ENCODE measurements at places on chromosomes 7 and 10. TPM values are rescaled to one million over a fixed set of nuclear protein-coding genes. Genes with fewer than 3 reads are reported as not detected.

Gene SRRM3
- total RNA-seq, result not detected

Gene CDHR1
- 10.2 TPM for total RNA-seq

Gene LIPJ
- total RNA-seq, result not detected

DNA sequence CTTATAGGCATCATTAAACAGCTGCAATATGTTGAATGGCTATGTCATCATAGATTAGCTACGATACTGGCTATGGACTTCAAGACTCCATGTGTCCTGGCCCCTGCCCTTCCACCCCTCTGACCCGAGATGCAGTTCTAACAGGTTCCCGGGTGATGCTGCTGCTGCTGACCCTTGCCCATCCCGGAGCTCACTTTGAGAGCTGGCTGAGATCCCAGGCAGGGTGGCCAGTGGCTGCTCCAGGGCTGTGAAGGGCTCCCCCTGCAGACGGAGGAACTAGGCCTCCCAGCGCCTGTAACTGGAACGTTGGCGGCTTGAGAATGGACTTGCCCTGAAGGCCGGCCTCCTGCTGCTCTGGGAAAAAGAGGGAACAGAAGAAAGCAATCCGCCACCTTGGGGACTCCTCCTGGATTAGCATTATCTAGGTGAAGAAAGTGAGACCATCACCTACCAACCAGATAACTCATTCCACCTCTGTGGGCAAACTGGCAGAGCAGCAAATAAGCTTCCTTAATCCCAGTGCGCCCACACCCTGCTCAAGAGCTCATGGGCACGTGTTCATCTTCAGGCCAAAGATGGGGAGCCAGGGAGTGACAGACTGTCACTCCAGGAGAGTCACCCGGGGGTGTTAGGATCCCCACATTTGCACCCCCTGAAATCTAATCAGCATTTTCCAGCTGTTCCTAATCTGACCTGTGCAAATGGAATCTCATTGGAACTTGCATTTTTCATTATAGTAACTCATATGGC lies 56.8 kb downstream of the PARP12 start:
- no peak for DNase-seq

DNA sequence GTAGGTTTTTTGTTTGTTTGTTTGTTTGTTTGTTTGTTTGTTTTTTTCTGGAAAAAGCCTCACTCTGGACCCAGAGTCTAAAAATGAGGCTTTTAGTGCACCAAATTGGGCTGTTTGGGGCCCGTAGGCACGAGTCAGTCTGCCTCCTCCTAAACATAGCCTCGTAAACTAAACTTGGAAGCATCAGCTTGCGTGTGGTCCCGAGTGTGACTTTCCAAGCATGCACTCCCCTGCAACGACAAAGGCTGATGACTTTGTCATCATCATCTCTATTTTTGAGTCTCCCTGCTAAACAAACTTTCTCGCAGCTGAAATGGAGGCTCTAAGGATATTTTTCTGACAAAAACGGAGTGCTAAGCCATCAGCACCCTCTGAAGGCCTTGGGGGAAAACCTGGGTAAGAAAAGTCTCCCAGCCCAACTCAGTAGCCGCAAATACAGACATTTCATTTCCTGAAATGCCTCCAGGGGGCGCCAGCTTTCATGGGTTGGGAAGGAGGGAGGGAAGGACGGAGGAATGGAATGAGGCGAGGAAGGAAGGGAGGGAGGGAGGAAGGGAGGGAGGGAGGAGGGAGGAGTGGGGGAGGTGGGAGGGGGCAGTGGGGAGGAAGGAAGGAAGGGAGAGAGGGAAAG lies 245.9 kb downstream of the KCNMA1 start:
- DNase-seq, result no peak

GRCh38 chr10:71820966-71821365 lies 30.1 kb downstream of the PSAP start:
- no peak for DNase-seq

DNA sequence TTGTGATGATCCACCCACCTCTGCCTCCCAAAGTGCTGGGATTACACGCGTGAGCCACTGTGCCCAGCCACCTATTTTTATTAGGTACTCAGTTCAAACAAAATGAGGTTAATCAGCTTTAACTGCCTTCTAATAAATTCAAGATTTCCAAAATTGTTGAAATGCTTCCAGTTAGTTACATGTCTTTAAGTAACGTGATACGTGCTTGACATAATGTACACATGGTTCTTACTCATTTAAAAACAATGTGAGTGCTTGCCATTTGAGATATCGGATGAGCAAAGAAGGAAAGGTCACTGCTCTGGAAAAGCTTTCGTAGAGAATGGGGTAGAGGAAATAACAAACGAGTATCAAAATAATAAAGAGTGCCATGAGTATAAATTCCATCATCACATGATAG lies 83.6 kb downstream of the KMT2E start:
- no peak for DNase-seq

- DNase-seq, result no peak
Measured at GRCh38 chr10:77744245-77744644, 106.6 kb upstream of the KCNMA1 start.

DNA sequence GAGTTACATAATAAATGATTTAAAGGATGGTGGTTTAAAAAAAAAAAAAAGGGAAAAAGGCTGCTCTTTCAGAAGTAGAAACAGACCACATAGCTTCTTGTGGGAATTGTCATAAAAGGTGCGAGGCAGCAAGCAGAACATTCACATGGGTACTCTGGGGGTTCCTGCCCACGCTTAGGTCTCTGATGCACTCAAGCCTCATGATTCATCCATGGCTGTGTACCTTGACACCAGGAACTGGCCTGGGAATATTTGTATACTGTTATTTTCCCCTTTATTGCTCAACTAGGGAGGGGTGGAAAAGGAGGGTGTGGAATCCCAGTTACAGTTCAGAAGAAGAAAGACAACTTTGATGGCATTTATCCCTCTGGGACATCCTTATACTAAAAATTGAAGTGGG lies 4.0 kb downstream of the PON2 start:
- DNase-seq, result no peak

DNA sequence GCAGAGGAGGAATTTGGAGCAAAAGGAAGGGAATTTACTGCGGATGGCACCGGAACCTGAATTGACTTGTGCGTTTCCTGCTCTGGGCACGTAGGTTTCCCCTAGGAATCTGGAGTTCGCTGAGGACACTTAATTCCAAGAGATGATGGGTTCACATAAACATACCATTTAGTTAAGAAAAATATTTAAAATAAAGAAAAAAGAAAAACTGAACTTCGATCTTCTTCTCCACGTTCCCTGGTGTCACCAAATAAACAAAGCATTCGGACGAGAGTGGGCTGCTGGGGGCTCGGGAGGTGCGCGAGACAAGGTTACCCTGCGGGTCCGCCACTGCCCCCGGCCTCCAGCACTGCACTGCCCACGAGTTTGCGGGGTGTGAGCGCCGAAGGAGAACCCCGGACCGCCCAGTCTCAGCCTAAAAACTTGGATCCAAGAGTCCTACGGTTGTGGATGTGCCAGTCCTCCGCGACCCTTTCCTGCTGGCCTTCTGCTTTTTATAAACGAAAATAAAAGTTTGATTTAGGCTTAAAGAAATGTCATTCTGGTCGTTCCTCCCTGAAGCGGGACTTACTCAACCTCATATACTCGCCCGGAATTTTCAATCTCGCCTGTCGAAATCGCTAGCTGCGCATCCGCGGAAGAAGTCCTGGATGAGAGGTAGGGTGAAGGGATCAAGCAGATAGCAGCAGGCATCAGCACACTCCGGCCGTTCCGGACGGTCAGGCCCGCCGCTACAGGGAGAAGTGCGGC lies 30.3 kb downstream of the SKIDA1 start:
- no peak for DNase-seq

DNA sequence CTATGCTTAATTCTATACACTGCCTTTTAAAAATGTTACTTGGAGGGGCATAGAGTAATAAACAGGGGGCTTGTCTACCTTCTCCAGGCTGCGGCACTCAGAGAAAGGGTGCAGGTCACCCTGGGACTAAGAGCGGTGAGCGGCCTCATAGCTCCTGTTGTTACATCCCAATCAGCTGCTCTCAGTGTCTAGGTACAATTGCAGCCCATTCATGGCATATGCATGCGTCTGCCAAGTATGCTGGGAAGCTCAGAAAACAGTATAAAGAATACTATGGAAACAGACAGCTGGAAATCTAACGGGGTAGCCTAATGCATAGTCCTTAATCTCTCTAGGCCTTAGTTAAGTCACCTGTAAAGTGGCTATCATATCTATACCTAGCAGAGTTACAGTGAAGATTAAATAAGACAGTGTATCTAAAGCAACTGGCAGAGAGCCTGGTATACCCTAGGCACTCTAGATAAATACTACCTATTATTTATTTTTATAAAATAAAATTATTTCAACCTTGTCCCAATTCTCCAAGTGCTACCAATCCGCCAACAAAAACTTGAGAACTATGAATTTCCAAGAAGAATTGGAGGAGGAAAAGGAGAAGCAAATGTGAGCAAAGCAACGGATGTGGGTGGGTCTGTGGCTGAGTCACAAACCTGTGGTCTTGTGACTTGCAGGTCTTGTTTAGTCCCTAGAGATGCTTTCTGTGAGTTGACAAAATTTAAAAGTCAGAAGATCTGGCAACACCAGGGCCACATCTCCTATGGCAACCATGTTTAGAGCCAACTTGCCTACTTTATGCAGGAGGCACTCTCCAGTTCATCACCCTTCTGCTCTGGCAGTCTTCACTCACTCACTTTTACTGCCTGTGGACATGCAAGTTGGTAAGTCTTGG lies 183.0 kb downstream of the RAPGEF5 start:
- DNase-seq, result no peak

DNA sequence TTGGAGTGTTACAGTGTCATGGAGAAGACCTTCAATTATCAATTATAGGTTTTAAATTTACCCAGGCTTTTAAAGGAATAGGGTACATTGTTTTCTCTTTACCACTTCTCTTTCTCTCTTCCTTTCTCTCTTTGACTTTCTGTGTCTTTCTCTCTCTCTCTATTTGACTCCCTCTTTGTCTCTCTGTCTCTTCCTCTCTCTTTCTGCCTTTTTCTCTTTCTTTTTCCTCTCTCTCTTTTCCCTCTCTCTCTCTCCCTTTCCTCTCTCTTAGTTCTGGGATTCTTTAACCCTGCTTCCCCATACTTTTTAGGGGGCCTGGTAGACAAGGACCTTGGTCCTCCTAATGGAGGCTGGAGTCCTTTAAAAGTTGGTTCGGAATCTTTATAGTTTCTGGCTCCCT lies 15.9 kb upstream of the GHITM start:
- DNase-seq, result no peak

DNA sequence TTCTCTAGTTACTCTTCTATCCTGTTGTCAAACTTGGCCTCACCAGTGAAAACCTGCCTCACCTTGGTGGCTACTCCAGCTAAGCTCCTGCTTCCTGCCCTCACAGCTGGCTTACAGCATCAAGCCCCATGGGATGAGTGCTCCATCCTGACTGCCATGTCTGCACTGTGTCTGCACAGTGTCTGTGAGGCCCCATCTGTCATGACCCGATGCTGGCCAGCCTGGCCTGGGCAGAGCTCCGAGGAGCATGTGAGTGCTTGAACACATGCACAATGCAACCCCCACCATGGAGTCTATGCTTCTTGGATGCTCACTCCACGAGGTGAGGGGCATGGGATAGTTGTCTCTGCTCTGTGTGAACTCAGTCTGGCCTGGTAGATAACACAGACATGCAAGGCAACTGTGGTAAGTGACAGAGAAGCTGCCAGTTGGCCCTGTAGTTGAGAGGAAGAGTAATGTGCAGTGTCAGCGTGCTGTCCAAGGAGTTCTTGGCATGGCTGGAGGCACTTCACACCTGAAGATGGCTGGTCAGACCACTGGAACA lies 207.1 kb upstream of the ZNF32 start:
- DNase-seq, result no peak
